ENCODE measurements at places on chromosomes 5 and 9.

- no peak for DNase-seq
Observed at GRCh38 chr9:109286571-109286977, 34.3 kb downstream of the EPB41L4B start.

DNA sequence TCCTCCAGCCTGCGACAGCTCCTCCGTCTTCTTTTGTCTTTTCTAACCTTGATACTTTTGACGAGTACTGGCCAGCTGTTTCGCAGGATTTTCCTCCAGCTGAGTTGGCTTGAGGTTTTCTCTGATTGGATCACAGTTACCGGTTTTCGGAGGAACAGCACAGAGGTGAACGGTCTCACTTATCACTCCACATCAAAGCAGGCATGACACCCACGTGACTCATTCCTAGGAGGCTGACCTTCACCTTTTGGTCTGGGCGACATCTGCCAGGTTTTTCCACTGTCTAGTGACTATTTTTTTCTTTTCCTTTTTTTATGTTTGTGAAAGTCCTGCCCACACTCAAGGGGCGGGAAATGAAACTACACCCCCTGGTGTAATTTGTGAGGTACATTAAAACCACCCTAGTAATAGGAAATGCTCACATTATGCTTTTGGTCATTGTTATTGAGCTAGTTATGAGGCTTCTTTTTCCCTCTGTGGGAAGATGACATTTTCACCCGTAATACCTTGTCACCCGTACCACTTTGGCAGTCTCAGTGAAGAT lies 319.2 kb downstream of the GADD45G start:
- DNase-seq: no peak

- no peak for DNase-seq
Observed at GRCh38 chr5:167725741-167726140, 565.7 kb upstream of the WWC1 start.

DNA sequence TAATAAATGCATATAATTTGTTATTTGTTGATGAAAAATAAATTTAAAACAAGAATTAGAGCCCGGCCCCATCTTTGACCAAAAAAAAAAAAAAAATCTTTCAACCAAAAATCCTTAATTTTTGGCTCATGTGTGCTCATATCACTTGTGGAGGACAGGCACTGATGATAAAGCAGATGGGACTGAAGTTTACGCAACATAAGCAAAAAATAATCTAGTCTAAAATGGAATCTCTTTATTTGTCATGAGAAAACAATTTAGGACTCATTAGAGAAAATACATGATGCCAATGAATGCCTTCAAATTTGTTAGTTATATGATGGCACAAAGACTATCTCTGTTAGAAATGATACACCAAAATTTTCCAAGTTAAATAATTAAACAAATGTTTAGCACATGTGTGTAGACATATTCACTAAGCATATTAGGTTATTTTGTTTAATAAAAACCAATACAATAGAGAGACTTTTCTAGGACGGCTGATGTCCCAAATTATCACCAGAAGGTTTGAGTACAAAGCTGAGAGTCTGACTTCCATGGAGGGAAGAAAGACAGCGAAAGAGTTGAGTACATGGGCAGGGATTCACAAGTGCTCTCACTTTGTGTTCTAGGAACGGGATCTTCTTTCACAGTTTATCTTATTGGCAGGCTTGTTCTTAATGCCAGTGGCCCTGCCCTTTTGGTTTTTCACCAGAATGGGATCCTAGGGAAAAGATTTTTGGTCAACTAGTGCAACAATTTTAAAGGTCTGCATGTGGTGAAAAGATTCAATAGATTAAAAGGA lies 621.4 kb downstream of the RAB3C start:
- DNase-seq: no peak

GRCh38 chr9:16306586-16306985 lies 563.9 kb downstream of the BNC2 start:
- DNase-seq: no peak

DNA sequence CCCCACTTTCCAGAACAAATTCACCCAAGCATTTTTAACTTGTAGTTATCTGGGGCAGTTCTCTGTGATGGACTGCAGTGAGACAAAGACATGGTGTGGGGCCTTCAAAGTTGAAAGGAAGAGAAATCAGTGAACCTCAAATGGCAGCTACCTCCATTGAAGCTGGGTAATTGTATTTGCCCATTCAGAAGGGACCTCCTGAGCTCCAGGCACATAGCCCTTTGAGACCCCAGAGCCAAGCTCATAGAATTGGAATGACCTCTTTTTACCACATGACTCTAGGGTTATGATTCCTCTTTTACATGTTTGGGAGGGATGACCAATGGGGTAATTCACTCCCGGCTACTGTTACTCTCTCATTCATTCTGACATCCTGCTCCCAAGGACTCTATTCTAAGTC lies 368.4 kb upstream of the ITGA1 start:
- no peak for DNase-seq

GRCh38 chr5:168822248-168822744 lies 243.1 kb upstream of the PANK3 start:
- no peak for DNase-seq

- no peak for DNase-seq
Observed at GRCh38 chr9:84811072-84811750, 141.7 kb downstream of the NTRK2 start.

- DNase-seq: no peak
Observed at GRCh38 chr5:59317023-59317773, 576.3 kb downstream of the PDE4D start.

DNA sequence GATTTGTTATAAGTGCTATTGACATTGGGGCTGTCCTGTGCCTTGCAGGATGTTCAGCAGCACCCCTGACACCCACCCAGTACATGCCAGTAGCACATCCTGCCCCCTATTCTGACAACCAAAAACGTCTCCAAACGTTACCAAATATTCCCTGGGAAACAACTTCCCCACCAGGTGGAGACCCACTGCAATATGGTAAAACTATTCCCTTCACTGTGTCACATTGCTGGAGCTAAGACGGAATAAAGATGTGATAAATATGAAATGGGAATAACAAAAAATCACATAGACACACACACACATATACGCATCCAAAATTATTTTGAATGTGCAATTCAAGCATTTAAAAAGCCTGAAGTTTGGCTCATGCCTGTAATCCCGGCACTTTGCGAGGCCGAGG lies 874.3 kb upstream of the DMAC1 start:
- DNase-seq: no peak

GRCh38 chr5:14004598-14005394 lies 60.3 kb upstream of the DNAH5 start:
- no peak for DNase-seq

DNA sequence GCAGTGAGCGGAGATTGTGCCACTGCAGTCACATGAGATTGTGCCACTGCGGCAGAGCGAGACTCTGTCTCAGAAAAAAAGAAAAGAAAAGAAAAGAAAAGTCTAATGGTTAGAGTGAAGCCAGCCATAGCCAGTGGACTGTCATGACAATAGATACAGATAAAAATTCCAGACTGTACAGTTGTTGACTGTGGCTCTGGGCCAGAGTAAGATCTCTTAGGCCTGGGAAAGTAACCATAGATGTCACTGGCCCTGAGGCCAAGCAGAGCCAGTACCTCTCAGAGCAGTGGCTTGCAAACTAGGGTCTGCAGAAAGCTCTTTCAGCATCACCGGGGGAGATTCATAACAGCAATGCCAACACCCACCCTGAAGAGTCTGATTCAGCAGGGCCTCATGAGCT lies 44.1 kb upstream of the SUB1 start:
- DNase-seq: no peak

GRCh38 chr5:61019642-61020041 lies 74.6 kb downstream of the NDUFAF2 start:
- DNase-seq: no peak

DNA sequence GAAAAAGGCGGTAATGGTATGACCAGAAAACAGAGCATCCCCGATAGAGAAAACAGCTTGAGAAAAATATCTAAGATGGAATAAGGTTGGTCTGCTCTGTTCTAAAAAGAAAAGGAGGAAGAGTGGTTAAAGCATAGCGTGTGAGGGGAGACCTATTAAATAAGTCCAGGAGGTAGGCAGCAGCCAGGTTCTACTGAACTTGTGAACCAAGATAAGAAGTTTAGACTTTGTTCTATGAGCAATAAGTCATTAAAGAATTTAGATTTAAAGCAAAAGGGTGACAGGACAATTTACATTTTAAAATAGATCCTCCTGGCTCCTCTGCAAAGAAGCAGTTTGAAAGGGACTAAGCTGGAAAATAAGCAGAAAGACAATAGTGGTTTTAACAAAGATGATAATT lies 81.3 kb upstream of the COX7C start:
- DNase-seq: no peak

- DNase-seq: no peak
Observed at GRCh38 chr9:99087462-99087861, 17.5 kb upstream of the TGFBR1 start.

GRCh38 chr5:19739671-19740070 lies 248.3 kb downstream of the CDH18 start:
- DNase-seq: no peak

DNA sequence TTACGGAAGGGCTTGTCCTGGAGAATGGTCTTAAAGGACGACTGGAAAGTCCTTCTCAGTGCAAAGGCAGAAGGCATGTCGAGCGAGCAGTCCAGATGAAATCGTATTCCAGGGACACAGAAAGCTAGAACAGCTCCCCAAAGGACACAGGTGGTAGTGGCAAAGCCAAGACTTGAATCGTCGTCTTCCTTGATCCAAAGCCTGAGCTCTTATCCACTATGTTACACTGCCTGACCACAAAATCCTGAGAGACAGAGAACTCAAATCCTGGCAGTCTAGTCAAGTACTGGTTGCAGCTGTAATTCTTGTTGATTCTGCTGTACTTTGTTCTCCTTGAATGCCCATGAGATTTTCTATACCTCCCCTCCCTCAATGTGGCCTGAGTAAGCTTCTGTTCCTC lies 198.7 kb downstream of the TARS1 start:
- DNase-seq: no peak

GRCh38 chr5:2515180-2515764 lies 236.2 kb downstream of the IRX2 start:
- no peak for DNase-seq

GRCh38 chr5:88745093-88745696 lies 137.8 kb downstream of the MEF2C start:
- DNase-seq: no peak

GRCh38 chr5:38807570-38808483 lies 38.0 kb upstream of the OSMR start:
- no peak for DNase-seq

DNA sequence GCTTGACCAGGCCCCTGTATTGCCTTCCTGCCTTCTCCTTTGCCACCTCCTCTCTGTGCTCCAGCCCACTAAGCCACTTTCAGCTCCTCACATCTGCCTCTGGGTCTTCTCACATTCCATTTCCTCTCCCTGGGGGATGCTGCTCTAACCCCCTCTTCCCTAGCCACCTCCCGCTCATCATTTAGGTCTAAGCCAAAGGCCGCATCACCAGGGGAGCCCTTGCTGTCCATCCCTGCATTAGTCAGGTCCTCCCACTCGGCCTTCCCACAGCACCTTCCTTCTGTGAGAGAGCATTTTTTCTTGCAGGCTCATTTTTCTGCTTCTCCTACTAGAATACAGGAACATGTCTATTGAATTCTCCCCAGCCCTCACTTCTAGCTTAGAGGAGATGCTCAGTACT lies 72.6 kb upstream of the GALNT10 start:
- DNase-seq: no peak

DNA sequence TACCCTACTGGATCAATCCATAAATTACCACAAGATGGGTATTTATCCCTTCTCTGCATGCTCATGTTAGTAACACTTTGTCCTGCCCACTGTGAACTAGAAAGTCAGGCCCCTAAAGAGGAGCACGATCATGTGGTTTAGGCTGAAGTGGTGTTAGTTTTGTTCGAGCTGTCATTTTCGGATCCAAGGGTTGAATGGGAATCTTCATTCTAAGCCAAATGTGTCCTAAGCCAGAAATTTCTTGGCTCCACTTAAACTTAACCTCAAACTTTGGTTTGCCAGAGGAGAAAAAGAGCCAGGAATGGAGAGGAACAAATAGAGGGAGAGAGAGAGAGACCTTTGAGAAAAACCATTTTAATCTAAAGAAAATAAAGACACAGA lies 837.7 kb upstream of the ZNF608 start:
- no peak for DNase-seq

- no peak for DNase-seq
Observed at GRCh38 chr9:106305428-106306133, 557.4 kb upstream of the ZNF462 start.

DNA sequence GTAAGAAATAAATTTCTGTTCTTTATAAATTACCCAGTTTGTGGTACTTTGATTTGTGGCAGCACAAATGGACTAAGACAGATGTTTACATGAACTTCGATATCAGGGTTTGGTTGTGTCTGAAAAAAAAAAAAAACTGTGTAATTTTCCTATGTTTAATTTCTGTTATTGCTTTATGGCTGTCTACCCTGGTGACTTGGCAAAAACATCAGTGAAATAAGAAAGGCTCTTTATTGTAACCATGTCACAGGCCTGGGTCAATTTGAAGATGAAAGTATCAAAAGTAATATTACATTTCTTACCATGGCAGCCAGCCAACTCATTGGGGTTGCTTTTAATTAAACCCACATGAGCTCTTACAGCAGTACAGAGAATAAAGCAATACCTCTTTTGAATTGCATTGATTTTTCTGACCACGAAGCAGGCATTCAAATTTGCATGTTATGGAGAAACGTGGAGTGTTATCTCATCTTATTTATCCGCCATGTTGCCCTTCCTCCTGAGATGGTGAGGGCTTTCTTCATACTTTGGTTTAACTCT lies 20.6 kb upstream of the SV2C start:
- DNase-seq: no peak

GRCh38 chr5:170484459-170484831 lies 19.4 kb upstream of the KCNIP1 start:
- DNase-seq: no peak

DNA sequence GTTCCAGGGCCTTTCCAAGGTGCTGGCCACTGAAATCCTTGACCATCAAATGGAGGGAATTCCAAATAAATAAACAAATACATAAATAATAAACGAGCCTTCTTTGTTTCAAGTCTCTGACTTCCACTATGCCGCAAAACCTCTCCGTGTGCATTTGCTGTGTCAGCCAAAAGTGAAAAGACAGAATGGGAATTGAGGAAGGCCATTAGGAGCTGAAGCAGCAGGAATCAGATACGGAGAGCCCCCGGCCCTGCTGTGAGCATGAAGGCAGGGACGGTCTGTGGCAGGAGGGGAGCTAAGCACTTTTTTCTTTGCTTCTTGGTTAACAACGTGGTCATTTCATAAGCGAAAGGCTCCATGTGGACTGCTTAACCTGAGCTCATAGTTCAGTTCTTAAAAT lies 26.1 kb downstream of the PLPPR1 start:
- no peak for DNase-seq

GRCh38 chr5:139377226-139377625 lies 5.9 kb downstream of the SLC23A1 start:
- DNase-seq: no peak

DNA sequence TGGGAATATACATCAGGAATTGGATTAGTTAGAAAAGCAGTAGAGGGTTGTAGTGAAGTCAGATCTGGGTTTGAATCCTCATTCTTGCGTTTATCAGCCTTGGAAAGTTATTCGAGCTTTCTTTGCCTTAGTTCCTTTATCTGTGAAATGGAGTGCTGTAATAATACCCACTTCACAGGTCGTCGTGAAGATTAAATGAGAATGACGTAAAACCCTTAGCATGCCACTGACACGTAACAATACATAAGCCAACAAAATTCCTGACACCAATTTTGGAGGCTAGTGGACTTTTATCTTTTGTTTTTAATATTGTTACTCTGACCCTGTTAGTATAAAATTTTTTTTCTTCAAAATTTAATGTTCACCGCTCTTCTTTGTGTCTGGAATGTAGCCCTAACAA lies 3.4 kb downstream of the SKP2 start:
- DNase-seq: no peak

GRCh38 chr5:32439086-32439642 lies 5.4 kb downstream of the ZFR start:
- DNase-seq: no peak

- no peak for DNase-seq
Observed at GRCh38 chr5:158707534-158707933, 392.2 kb downstream of the EBF1 start.

Measured in stimulated activated CD8-positive, alpha-beta memory T cell treated with anti-CD3 and anti-CD28 coated beads, Interleukin-4, amount 100 ng/mL, for 4 hours (primary cell).